Nucleus accumbens (tissue), 56 donors: ENCODE measurements at places on chromosomes 2 and 18.

DNA sequence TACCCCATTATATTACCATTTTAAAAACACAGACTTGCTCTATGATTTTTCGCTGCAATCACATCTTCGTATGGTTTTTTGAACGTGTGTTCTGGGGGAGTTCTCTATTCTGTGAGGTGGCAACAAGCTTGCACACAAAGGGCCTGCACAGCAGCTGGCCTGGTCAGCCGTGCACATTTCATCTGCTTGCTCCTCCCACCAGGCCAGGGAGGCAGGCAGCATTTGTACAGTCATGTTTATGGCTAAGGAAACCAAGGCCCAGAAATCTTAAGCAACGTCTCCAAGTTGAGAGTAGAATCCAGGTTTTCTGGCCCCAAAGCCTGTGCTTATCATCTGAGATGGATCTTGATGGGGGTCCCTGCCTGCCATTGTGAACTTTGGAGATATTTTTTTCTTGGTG lies 106.4 kb upstream of the SMIM21 start:
- DNase-seq = no peak

GRCh38 chr18:76621782-76622495 lies 126.9 kb upstream of the ZNF516 start:
- no peak for DNase-seq

DNA sequence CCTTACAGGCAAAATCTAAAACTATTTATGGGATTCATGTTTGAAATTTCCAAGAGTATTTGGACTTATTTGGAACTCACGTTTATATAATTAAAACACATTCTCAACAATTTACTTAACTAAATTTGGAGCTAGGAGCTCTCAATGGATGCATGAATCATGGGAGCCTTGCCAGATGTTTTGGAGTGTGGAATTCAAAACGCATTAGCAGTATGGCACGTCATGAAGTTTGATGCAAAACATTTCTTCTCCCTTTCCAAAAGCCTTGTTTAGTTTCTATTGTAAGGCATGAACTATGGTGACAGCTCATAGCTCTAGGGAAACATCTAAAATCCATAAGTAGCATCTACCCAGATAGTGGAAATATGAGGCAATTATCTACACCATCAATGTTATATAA lies 701.6 kb downstream of the SATB2 start:
- DNase-seq = no peak

GRCh38 chr2:111138839-111139238 lies 18.1 kb downstream of the BCL2L11 start:
- no peak for DNase-seq

- no peak for DNase-seq
Measured at GRCh38 chr18:64539847-64540246, 391.0 kb upstream of the LINC00305 start.

DNA sequence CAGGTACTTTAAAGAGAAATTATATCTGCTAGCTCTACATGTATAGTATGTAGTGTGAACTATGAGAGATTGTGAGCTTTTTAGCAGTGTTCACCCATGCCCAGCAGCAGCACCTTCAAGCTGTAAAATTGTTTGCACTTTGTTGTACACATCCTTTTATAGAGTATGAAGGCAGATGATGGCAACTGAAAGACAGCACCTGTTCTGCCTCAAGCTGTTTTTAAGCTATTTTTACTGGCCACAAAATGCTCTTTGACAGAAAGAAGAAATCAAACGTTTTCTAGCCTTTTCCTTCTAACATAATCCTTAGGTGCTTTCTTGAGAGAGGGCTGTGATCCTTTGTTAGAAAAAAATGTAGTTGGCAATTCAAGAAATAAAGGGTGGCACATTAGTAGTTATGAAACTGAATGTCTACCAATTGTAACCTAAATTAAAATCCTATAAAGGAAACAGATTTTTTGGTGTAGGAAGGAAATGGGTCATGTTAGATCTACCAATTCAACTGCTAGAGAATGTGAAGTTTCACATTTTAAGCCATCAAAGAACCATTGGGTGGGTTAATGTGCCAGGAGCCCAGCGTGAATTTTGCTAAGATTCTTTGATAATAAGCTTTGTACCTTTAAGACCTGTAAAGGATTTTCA lies 59.5 kb downstream of the R3HDM1 start:
- DNase-seq = no peak

DNA sequence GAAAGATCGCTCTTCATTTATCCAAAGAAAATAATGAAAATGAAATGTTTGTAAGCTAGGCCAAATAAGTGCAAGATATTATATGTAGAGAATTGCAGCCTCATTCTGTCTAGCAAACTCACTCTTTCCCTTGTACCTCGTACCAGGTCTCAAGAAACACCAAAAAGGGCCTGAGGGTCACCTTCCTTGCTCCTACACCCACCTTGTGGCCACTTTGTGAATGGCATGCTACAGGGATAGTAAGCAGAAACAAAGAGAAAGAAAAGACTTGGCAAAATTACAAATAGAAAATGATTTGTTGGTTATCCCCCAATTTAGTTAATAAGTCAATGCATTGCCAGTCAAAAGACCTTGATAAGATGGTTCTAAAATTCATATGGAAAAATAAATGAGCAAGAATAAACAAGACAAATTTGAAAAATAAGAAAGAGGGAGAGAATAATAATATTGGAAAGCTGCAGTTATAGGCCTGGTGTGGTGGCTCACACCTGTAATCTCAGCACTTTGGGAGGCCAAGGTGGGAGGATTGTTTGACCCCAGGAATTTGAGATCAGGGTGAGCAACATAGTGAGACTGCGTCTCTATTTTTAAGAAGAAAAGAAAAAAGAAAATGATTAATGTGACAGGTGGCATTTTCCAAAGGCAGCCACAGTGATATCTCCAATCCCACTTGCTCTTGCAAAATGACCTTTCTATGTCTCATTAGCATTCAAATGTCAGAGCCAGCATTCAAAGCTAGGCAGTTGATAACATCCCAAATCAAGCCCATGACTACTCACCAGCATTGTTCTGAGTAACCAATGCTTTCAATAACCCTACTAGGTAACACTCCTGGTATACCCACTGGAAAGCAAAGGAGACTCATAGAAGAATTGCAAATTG lies 38.8 kb upstream of the BMP10 start:
- DNase-seq = no peak

- no peak for DNase-seq
Measured at GRCh38 chr18:8854550-8854949, 149.2 kb downstream of the MTCL1 start.

DNA sequence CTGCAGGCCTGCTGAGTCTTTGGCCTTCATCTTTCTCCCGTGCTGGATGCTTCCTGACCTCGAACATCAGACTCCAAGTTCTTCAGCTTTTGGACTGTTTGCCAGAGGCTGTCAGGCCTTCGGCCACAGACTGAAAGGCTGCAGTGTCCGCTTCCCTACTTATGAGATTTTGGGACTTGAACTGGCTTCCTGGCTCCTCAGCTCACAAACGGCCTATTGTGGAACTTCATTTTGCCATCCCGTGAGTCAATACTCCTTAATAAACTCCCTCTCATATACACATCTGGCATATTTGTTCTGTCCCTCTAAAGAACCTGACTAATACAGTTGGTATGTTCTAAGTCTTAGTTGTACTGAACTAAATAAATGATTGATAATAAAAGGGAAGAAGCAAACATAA lies 702.8 kb upstream of the LINC00305 start:
- no peak for DNase-seq

GRCh38 chr2:24058564-24059271 lies 9.2 kb downstream of the FKBP1B start:
- no peak for DNase-seq

GRCh38 chr2:19048593-19049266 lies 309.7 kb downstream of the OSR1 start:
- DNase-seq = no peak

- DNase-seq = no peak
Measured at GRCh38 chr2:127429291-127429690, 11.1 kb downstream of the PROC start.

- no peak for DNase-seq
Measured at GRCh38 chr2:58056192-58056916, 9.7 kb downstream of the VRK2 start.
